ENCODE measurements at places on chromosomes 3 and 15.

DNA sequence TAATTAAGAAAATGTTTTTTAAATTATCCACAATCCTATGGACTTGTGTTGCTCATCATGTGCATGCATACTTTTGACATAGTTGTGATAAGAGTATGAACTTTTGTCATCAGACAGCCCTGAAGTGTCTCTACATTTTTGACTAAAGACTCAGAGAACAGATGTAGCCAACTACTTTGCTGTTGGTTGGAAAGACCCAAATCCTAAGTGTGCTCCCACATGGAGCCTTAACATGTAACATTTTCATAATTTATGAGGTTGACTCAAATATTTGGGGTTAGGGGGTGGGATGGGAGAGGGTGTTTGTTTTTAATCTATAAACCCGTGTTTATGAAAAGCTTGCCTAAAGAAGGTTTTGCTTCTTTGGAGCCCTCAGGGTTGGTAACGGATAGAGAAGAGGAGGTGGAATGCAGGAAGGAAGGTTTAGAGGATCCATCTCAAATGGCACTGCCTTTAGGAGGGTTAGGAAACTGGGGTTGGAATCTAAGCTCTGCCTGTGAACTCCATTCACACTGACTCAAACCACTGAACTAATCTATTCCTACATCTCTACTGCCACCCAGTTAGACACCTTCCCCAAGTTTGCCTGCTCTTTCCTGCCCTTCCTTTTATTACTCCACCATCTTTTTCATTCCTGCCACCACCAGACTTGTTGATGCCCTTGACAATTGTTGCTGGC lies 3.7 kb downstream of the BOC start:
- DNase-seq, result no peak

GRCh38 chr3:24502690-24503089 lies 8.0 kb upstream of the THRB start:
- no peak for DNase-seq

DNA sequence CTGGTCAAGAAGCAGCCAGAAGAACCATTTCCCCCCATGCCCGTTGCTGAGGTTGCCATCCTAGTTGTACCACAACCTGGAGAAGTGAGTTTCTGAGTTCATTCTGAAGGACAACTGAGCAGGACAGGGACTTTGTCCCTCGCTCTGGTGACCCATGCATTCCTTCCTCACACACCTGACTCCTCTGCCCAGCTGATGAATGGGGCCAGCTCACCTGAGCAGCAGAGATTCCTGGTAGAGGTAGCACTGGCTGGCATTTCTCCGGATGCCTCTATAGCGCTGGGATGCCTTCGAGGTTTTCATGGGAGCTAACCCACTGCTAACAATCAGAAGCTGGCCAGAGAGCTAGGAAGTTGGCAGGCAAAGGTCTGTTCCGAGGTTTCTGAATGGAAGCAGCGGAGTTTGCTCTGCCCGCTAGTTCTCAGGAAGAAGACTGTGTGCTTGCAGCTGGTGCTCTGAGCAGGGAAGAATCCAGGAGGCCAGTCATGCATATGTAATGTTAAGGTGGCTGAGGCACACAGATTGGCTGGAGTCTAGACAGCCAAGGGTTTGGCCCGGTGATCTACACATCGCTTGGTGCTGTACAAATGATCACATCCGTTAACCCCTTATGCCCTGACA lies at the start of gene TMC3:
Gene TMC3 (minus strand): TSS at position 439 of the 621 bp plus-strand sequence. CDS start 136 bp downstream, at position 303.
- no peak for DNase-seq

GRCh38 chr3:138377804-138378203 lies 29.4 kb downstream of the MRAS start:
- DNase-seq, result no peak

DNA sequence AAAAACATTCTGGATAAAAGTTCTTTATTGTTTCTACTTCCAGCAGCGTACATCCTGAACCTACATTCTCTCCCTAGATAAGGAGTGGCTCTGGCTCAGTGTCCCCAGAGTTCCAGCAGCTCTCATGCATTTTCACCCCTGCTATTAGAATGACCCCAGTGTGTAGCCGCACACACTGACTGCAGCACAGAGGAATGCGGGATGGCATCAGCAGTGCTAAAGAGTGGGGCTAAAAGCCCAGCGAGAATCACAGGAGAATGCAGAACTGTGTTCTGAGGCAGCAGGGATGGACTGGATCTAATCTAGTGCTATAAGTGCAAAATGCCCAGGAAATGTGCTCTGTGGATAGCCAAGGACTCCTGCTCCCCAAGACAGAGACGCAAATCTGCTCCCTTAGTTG lies 66.4 kb upstream of the TJP1 start:
- DNase-seq, result no peak
